Fibroblast of pulmonary artery (primary cell): ENCODE measurements at places on chromosomes 6 and 20.

DNA sequence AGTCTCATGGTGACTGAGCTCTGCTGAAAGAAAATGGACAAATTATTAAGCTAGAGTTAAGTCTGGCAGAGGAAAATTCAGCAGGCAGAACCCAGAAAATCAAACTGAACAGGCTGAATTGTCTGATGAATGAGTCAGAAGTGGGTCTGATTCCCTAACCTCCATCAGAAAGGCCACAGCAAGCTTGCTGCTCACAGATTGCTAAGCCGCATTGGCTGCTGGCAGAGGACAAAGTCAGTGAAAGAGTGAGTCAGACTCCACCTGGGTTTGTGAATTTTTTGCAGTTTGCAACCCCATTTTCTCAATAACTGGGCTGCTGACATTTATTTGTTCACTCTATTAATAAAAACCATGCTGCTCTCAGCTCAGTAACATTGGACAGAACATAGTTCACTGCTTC, 191.3 kb downstream of the EPM2A start:
- DNase-seq: peak; percentile 65

GRCh38 chr6:157235600-157236039, 87.7 kb downstream of the TMEM242 start:
- DNase-seq: peak; percentile 55

DNA sequence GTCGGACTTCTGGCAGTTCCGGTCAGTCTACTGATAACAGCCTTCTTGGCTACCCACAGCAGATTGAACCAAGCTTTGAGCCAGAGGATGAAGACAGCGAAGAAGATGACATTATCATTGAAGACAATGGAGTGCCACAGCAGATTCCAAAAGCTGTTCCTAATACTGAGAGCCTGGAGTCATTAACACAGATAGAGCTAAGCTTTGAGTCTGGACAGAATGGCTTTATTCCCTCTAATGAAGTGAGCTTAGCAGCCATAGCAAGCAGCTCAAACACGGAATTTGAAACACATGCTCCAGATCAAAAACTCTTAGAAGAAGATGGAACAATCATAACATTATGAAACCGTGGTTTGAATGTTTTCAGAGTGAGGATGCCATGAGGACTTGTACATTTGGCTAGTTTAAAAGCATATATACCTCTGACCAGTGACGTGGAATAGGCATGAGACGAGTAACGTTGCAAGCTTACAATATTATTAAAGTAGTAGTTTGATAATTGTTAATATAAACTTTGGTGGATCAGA, 18.8 kb downstream of the PARD6B start:
- DNase-seq: no peak

- no peak for DNase-seq
Observed at GRCh38 chr6:163367497-163368183, 46.9 kb upstream of the QKI start.

- no peak for DNase-seq
Observed at GRCh38 chr6:100833972-100834574, 47.1 kb downstream of the ASCC3 start.

DNA sequence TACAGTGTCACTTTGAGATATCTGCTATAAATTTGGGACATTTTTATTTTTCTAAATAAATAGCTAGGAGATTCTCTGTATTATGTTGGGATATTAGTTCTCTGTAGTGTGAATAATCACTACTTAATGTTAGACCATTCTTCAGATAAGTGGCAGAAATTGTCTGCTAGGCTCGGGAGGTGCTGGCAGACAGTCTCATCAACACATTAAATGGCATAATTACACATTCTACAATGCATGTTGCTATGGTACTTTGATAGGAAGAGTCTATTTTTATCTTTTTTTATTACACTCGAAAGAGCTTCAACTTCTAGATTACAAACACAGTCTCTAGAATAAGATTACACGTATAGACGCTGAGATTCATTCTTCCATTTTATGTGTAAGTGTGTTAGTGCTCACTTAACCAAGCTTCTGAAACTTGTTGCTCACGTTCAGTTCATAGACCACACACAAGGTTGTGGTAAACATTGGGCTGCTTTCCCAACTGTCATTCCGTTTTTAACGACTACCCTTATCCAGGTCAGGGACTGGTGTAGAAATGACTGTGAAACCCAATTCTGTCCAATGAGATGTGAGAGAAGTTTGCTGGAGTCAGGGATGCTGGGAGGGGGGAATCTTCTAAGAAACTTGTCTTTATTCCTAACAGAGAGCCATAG, 78.6 kb downstream of the TPBG start:
- DNase-seq: no peak

- peak; percentile 79 for DNase-seq
Observed at GRCh38 chr20:1266167-1266973, at the start of gene SNPH. Gene SNPH (plus strand): TSS chr20:1266294. CDS start chr20:1296240, 29,946 bp downstream.

GRCh38 chr6:29834564-29835436, 7.2 kb downstream of the HLA-G start:
- DNase-seq: peak; percentile 20

DNA sequence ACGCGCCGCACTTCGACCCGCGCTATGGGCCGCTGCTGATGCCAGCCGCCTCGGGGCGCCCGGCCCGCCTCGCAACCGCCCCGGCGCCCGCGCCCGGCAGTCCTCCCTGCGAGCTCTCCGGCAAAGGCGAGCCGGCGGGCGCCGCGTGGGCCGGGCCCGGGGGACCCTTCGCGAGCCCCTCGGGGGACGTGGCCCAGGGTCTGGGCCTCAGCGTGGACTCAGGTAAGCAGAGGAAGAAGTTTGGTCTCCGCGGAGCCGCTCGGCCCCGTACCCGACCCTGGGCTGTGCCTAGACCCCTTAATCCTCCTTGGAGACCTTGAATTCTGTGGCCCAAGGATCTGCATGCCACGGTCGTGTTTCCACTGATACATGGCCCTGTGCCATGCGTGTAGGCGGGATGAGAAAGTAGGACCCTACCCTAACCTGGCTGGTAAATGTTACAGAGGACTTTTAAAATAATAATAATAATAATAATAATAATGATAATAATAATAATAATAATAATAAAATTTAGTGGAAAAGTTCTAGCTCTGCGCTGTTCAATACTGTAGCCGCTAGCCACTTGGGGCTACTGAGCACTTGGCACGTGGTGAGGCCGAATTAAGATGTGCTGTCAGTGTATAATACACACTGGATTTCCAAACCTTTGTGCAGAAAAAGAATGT, 5.6 kb downstream of the VGLL2 start:
- DNase-seq: no peak

DNA sequence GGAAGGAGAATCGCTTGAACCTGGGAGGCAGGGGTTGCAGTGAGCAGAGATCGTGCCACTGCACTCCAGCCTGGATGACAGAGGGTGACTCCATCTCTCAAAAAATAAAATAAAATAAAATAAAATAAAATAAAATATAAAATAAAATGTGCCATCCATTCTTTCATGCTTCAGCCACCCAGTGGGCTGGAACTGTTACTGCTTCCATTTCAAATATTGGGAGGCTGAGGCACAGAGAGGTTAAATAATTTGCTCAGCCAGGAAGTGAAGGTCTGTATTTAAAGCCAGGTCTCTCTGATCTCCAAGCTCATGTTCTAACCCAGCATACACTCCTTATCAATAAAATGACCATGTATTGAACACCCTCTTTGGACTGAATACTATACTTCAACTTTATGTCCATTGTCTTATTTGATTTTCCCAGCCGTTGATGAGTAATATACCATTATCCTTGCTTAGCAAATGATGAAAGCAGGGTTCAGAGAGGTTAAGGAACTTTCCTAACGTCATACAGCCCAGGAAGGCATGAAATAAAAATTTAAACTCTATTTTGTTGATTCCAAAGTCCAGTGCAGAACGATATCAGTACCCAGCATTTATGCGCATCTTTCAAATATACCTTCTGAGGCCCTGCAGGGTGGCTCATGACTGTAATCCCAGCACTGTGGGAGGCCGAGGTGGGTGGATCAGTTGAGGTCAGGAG, 25.8 kb upstream of the SLC9A8 start:
- peak; percentile 27 for DNase-seq

DNA sequence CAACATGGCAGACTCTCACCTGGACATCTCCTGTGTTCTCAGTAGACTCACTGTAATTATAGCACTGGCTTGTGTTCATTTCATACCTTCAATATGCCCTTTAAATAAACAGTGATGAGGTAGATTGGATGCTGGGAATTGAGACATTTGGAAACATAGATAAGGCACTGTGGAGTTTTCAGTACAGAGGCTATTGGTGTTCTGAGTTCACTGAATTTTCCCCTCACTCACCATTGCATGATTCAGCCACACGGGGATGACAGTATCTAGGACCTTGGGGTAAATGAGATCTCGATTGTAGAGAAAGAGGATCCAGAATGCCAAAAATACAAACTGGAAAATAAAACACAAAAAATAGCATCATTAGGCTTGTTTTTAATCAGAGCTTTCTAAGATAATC, 12.6 kb downstream of the ADTRP start:
- DNase-seq: peak; percentile 33

DNA sequence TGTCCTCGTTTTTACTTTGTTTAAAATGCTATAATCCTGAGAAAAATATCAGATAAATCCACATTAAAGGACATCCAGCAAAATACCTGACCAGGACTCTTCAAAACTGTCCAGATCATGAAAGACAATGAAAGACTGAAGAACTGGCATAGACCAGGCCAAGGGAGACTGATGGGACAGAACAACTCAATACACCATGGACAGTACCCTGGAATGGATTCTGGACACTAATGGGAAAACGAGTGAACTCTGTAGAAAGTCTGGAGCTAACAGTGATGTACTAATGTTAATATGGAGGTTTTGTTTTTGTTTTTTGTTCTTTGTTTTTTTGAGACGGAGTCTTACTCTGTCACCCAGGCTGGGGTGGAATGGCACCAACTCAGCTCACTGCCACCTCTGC, 461.4 kb downstream of the CD83 start:
- DNase-seq: no peak

DNA sequence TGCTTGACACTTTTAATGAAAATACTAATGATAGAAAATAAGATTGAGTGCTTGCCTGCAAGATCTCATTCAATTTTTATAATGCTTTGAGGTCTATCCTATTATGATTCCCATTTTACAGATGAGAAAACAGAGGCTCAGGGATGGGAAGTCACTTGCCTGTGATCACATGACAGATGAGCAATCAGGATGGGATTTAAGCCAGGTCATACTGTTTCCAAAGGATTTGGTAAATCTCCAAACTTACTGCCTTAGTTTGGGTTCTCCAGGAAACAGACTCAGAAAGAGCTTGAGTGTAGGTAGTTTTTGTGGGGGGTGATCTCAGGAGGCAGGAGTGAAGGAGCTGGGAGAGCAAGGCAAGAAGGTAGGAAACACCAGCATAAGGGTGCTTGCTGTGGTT, 456.3 kb downstream of the MAFB start:
- no peak for DNase-seq

- peak; percentile 98 for DNase-seq
Observed at GRCh38 chr6:11770546-11771466, 7.8 kb downstream of the ADTRP start.

DNA sequence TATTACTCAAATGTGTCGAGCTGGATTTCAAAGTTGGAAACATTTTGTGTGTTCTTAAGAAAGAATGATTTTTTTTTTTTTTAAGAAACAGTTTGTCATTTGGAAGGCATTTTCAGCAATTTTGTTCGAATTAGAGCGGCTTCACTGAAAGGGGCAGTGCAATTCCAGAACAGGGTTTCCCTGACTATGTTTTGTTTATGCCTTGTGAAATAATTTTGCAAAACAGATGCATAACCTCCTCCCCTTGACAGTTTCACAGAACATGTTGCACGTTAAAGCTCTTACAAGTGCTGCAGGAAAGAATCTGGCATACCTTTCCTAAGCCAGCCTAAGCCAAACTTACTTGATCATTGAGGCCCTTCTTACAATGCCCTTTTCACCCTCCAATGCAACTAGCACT, 216.0 kb upstream of the SSTR4 start:
- DNase-seq: no peak

- no peak for DNase-seq
Observed at GRCh38 chr6:106609699-106610098, 19.6 kb downstream of the RTN4IP1 start.

DNA sequence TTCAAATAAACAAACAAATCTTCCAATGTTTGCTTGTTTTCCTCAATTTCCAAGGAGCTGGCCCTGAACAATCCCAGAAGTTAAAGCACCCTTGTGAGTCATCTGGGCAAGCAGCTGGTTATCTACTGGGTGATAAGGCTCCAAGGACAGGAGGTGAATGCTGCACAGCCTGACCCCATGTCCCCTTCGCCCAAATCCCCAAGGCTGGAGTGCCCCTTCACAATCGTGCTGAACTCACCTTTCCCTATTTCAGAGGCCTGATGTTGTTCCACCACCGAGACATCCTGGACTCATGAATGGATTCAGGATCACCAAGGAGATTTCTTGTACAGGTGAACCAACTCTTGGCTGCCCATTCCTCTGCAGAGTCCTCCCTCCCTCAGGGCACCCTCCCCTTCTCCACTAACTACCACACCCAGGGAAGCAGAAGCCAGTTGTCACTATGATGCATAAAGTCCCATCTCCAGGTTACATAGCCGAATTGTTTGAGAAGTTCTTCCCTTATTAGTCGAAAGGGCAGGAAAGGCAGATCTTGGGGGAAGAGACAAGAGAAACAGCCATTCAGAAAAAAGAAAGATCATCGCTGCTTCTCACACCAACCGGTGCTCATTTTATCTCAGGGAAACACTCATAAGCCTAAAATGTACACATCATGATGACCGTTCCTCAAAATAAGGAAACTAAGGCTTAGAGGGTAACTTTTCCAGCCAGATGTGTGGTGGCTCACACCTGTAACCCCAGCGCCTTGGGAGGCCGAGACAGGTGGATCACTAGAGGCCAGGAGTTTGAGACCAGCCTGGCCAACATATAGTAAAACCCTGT, 138.8 kb upstream of the RREB1 start:
- no peak for DNase-seq

- DNase-seq: no peak
Observed at GRCh38 chr6:138429761-138430160, 25.7 kb downstream of the HEBP2 start.

DNA sequence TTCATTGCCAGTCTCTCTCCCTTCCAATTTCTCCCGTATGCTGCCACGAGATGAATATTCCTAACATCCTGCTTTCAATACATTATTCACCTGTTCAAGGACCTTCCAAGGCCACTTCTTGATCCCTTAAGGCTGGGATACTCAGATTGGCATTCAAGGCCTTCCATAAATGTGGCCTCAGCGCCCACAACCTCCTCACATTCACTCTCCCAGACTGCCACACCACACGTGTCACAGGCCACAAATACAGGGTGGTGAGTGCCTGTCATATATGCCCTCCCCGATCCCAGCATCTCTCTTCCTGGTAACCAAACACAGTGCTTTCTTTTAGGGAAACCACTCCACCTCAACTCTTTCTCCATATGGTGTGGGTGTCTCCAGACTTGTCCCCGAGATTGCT, 55.5 kb downstream of the TTI1 start:
- no peak for DNase-seq

- no peak for DNase-seq
Observed at GRCh38 chr6:13495112-13495776, 7.8 kb upstream of the GFOD1 start.
